ENCODE measurements at places on chromosomes 16 and 17.
A peak's percentile ranks its signal among the peaks of the same experiment; 100 is the strongest.

DNA sequence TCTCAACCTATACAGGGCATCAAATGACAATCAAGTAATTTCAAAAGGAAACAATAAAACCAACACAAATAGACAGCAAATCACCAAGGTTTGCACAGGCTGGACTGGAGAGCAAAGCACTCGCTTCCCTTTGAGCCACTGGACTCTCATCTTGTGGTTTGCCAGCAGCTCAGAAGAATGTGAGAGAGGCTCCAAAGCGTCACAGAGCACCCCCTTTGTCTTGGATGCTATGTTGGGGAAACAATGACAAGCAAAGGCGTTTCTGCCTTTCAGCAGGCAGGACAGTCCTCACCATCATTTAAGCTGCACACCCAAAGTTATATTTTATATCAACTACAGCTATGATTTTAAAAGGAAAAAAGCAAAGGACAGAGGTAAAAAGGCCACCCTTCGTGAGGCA is 13.2 kb downstream of the SLC6A4 start:
- no peak for DNase-seq

- no peak for DNase-seq
Observed at GRCh38 chr16:88634994-88635670, 3.2 kb upstream of the IL17C start.

DNA sequence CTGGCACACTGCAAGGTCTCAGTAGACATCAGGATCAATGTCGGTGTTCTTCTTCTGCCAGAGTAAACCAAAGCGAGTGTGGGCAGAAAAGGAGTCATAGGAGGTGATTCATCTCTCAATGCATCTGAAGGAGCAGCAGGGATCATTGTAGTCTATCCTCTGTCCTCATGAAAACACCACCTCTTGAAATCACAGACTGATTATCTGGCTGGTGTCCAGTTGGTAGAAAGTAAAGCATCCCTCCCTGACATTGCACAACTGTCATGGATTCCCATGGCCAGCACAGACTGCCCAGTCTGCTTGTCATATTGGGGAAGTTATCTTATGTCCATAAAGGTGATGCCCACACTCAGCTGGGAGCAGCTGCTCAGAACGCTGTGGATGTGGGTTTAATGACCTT is 74.1 kb downstream of the ABCC12 start:
- no peak for DNase-seq

DNA sequence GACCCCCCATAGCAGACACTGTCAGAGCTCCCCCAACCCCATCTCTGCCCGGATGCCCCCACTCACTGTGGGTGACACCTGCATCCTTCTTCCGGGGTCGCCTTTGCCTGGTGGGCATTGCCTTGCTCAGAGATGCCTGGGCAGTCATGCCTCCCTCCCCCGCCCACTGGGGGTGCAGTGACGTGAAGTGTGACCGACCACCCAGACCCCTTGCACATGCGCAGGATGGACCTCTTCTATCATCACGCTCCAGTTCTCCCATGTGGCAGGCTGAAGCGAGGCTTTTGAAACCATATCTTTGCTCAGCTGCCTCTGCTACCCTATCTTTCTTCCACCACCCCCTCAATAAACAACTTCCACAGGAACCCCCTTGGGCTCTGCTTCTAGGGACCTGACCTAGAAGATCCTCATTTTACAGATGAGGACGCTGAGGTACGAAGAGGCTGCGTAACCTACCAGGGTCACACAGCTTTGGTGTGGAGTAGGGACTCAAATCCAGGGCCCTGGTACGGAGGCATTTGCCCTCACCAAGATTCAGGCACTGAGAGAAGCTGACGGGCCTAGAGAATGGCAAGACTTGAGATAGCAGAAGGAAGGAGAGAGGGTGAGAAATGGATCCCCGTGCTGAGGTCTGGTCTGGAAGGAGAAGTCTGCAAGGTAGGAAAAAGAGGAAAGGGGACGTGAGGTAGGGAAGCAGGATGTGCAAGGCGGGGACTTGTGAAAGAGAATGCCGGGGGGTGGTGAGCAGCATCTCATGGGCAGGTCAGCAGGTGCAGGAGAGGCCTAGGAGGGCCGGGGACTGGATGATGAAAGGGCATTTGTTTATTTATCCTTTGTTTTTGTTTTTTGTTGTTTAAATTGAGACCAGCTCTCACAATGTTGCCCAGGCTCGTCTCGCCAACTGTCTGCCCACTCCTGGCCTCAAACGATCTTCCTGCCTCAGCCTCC is 14.4 kb downstream of the NLRC5 start:
- DNase-seq = no peak

GRCh38 chr16:68361485-68361884 is 50.7 kb downstream of the PRMT7 start:
- DNase-seq = no peak

DNA sequence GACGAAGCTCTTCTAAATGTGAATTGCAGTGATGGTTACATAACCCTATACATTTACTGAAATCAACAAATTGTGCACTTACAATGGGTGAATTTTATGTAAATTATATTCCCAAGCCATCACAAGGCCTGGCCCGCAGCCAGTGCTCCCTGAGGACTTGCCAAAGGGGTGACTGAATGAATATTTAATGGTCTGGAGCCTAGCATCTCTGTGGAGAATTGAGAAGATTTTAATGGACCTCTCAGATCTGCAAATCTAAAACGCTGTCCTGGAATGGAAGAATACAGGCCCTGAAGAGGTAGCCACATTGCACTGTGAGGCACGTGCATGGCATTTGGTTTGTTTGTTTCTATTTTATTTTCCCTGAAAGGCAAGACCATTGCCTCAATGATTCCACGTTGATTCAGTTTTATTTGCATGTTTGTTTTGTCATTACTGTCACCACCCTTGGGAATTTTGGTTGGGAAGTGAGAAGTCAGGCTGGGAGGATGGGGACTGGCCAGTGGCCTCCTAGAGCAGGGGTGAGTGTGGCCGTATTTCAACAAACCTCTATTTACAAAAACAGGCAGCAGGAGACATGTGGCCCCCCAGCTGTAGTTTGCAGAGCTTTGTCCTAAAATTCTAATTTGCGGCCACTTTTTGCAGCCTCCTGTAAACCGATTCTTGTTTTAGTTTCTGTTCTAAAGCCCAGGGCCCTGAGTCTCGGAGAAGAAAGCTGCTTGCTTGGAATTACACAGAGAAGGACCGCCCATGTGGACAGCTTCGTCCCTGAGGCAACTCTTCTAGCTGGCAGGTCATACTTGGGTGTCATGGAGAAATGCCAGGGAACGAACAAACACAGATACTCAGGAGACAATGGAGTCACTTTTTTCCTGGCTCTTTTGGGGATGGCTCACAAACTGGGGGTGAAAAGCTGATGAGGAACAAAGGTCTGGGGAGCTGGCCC is 40.5 kb upstream of the GCSH start:
- DNase-seq = no peak

GRCh38 chr17:63540590-63540989 is 9.7 kb upstream of the DCAF7 start:
- no peak for DNase-seq

DNA sequence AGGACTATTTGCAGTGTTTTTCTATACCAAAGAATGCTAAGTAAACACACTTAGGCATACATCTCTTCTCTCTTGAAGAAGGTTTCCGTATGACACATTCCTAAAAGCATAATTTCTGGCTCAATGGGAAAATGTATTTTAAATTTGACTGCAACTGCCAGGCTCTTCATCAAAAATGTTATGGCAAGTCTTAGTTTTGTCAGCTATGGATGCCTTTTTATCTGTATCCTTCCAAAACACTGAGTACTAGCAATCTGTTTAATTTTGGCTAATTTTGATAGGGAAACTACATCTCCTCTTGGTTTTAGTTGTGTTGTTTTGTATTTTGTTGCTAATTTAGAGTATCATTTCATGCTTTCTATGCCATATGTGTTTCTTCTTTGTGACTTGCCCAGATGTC is 35.4 kb downstream of the MRPS23 start:
- no peak for DNase-seq

GRCh38 chr16:23395732-23396131 is 57.3 kb downstream of the COG7 start:
- no peak for DNase-seq

- DNase-seq = no peak
Observed at GRCh38 chr17:72486806-72487205, 366.0 kb downstream of the SOX9 start.

- peak; percentile 50 for DNase-seq
Observed at GRCh38 chr17:30363715-30364202, 15.0 kb upstream of the CPD start.

Measured in stimulated activated CD4-positive, alpha-beta T cell treated with anti-CD3 and anti-CD28 coated beads, Interleukin-1b, Interleukin-23, amount 100 ng/mL, for 1 hour (primary cell).